ENCODE measurements at places on chromosomes 2 and 18. TPM values are rescaled to one million over a fixed set of nuclear protein-coding genes. Genes with fewer than 3 reads are reported as not detected.
A peak's percentile ranks its signal among the peaks of the same experiment; 100 is the strongest.

Gene OR6B2
- total RNA-seq = not detected

Gene STARD6
- total RNA-seq = not detected

Gene NGEF
- total RNA-seq = 1.9 TPM

Gene NEU2
- total RNA-seq = not detected

Gene SERPINB10
- not detected for total RNA-seq

Gene DSG1
- total RNA-seq = not detected

Gene ANO7
- 5.2 TPM for total RNA-seq

Gene ABCG5
- total RNA-seq = not detected

Gene GPR55
- total RNA-seq = not detected

Gene TMEM198
- total RNA-seq = 8.8 TPM

DNA sequence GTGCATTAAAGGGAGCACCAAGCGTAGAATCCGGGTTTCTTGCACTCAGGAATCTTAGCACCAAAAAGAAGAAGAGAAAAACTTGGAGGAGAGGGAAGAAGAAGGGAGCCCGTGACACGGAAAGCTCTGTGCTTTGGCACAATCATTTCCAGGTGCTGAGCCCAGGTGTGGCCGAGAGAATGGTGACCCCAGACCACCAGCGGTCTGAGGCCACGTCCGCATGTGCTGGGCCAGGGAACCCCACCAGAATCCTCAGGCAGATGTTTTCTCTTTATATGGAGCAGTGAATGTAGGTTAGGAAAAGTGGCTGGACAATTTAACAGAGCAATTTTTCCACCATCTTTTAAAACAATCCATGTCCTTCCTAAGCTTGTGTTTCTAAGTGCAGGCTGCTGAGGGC is 520.9 kb downstream of the EPHA4 start:
- no peak for DNase-seq

- no peak for DNase-seq
These were observed 4.1 kb downstream of the HSPD1 start for GRCh38 chr2:197495433-197496134.

GRCh38 chr2:211564441-211564840 is 974.2 kb downstream of the ERBB4 start:
- DNase-seq = no peak

GRCh38 chr2:217714287-217714751 is 288.5 kb downstream of the TNS1 start:
- DNase-seq = no peak

DNA sequence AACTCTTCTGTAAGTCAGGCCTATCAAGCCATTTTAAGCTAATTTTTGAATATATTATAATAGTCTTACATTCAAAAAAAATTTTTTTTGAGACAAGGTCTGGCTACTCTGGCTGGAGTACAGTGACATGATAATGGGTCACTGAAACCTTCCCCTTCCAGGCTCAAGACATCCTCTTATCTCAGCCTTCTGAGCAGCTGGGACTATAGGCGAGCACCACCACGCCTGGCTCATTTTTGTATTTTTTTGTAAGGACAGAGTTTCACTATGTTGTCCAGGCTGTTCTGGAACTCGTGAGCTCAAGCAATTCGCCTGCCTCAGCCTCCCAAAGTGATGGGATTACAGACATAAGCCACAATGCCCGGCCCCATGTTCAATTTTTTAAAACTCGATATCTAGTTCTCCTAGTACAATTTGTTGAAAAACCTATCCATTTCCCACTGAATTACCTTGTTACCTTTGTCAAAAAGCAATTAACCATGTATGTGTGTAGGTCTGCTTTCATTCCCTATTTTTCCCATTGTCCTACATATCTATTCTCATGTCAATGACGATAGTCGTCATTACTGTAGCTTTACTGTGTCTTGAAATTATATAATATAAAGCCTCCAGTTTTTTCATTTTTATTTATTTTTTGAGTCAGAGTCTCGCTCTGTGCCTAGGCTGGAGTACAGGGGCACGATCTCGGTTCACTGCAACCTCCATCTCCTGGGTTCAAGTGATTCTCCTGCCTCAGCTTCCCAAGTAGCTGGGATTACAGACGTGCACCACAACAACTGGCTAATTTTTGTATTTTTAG is 44.8 kb downstream of the YES1 start:
- no peak for DNase-seq

DNA sequence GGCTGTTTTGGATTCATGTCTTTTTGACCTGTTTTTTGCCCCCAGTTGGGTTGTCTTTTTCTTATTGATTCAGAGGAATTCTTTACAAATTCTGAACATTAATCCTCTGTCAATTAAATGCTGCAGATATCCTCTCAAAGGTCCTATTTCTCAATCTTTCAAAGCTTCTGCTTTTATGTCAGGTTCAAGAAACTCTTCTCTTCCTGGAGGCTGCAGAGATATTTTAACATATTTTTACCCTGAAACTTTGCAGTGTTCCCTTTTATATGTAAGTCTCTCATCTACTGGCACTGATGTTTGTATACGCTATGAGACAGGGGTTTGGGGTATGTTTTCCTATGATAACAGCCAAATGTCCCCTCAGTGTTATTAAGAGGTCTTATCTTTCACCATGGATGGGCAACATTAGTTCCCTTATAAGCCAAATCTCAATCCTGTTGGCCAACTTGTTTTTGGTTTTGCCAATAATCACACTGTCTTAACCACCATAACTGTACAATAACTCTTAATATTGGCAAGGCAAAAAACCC is 159.3 kb downstream of the HDAC4 start:
- no peak for DNase-seq

GRCh38 chr2:7264791-7265190 is 347.6 kb downstream of the RNF144A start:
- DNase-seq = no peak

GRCh38 chr2:173972636-173973035 is 7.5 kb upstream of the SP3 start:
- no peak for DNase-seq

GRCh38 chr2:231483398-231484329 is 19.4 kb upstream of the NCL start:
- peak; percentile 64 for DNase-seq

GRCh38 chr2:177646241-177646640 is 253.7 kb downstream of the AGPS start:
- no peak for DNase-seq

- DNase-seq = no peak
These were observed 51.5 kb downstream of the NCK2 start for GRCh38 chr2:105796131-105796638.

GRCh38 chr18:76999077-76999476 is 133.5 kb downstream of the MBP start:
- DNase-seq = no peak

DNA sequence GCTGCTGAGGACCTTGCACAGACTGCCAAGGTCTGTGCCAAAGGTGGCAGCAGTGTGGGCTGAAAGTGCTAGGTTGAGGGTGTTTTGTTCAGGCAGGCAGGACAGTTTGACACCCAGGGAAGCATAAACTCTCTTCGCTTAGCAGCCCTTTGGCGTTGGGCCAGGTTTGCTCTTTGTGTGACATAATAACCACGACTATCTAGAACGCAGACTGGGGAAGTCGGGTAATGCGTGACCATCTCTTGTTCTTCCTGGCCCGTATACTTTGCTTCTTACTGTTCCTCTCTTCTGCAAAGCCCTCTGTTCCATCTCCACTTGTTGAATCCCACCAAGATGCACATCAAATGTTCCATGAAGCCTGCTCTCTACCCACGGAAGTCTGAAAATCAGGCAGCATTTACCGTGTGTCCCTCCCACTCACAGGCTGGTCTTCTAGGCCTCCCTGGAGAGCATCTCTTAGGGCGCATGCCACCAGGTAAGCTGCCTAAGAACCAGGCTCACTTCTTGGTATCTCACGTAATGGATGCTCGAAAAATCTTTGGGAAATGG is 96.7 kb upstream of the LMAN1 start:
- DNase-seq = no peak

GRCh38 chr18:5198311-5198710 is 1.3 kb upstream of the AKAIN1 start:
- no peak for DNase-seq

DNA sequence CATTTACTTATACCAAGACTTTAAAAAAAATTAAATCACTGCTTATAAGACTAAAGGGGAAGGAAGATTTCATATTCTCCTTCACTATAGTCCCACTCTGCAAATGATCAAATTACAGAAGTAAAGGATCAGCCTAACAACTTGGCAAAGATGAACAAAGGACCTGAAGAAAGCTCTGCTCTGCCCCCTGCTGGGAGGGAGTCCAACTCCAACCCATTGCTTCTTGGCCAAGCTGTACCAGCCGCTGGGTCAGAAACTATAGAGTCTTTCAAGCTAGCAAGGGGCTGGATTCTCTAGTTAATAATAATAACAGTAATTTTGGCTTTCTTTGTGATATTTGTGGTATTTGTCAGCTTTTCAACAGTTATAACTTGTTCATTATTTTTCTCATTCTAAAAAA is 927.0 kb upstream of the CRIM1 start:
- peak; percentile 65 for DNase-seq

Measured in H9 (cell line).